ENCODE measurements at places on chromosomes 16 and 17. TPM values are rescaled to one million over a fixed set of nuclear protein-coding genes. Genes with fewer than 3 reads are reported as not detected.

The ZFP3 gene
- total RNA-seq, result 3.3 TPM

- DNase-seq, result no peak
These were observed 17.0 kb downstream of the CACNA1G start for GRCh38 chr17:50577451-50577954.

GRCh38 chr17:40075942-40076498 is 13.3 kb downstream of the THRA start:
- no peak for DNase-seq

DNA sequence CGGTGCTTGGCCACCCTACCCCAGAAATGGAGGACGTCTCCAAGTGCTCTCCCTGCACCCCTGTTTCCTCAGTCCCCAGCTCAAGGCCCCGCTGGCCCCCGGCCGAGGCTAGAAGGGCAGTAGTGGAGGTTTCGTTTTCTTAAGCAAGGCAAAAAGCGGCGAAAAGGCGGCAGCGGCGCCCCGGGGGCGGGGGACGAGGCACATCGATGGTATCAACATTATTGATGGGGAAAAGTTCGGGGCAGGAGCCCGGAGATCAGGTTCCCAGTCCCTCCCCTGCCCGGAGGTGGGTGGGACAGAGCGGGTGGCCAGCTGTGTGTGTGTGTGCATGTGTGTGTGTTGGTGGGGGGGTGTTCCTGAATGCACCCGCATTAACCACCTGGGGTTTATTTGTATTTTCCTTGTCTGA is 4.1 kb upstream of the SALL1 start:
- DNase-seq, result no peak

The TLCD3B gene
- total RNA-seq, result 4.6 TPM

DNA sequence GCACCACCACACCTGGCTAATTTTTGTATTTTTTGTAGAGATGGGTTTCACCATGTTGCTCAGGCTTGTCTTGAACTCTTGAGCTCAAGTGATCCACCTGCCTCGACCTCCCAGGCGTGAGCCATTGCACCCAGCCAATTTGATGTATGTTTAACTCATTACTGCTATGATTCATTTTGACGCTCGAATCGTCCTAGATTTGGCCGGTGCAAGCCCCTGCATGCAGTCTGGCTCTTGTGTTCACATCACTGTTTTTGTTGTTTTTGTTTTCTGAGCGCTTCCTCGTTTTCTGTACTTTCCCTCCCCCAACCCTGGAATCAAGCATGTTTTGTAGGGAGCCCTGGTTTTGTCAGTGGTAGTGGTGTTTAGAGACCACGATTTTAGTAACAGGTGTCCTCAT is 7.8 kb upstream of the DUS1L start:
- DNase-seq, result no peak

DNA sequence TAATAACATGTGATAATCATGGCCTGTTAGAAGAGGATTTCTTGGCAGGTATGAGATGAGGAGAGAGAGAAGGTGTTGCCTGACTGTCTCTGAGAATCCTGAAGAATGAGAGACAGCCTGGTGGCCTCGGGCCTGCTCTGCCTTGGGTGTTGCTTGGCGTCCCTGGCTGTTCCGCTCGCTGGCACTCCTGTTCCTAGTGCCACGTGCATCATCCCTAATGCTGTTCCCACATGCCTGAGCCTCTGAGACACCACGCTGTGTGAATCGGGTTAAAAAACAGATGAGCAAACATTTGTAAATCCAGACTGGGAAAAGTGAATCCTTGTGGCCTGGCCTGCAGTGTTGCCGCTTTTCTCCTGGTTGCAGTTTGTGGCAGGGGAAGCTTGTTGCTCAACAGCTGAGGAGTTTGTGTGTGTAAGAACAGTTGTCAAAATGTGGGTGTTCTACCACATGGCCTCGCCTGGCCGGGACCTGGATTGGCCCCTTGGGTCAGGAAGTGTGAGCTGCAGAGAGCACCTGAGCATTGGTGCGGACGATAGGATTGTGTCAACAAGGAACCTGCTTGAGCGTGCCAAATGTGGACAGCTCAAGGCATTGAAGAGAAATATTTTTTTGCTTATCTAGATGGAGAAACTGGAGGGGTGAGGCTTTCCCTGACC is 22.0 kb downstream of the UBN1 start:
- no peak for DNase-seq

DNA sequence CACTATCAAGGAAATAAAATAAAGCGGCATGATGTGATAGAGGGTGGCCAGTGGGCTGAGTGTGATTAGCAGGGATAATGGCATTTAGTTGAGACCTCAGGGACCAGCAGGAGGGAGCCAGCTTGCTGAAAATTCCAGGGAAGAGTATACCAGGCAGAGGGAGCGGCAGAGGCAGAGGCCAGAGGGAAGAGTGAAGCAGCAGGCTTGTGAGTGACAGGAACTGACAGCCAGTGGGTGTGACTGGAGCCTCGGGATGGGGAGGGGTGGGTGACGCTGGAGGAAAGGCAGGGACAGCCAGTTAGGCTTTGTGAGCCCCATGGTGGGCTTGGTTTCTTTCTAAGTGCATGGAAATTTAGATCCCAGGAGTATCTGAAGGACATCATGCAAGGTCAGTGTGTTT is 209.7 kb upstream of the CACNG3 start:
- DNase-seq, result no peak

DNA sequence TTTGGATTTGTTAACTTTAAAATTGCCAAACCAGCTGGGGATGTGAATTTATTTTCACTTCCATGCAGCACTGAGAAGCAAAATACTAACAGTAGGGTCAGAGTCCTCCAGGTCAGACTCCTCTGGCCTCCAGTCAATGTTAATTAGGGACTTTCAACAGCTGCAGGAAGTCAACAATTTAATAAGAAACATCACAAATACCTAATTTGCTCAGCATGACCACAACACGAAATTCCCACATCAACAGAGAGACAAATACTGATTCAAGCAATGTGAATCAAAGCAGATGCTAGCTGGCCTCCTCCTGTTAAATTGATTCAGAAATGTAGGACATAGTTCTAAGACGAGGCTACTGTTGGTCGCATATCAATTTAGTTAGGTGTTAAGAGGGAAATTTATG is 111.7 kb downstream of the ABCA8 start:
- no peak for DNase-seq

Measured in activated CD8-positive, alpha-beta T cell treated with anti-CD3 and anti-CD28 coated beads, Interleukin-2, amount 10 ng/mL, durations not matched to agents 7 days and 5 days (primary cell).